M059J (cell line): ENCODE measurements at places on chromosomes 2 and 18.

DNA sequence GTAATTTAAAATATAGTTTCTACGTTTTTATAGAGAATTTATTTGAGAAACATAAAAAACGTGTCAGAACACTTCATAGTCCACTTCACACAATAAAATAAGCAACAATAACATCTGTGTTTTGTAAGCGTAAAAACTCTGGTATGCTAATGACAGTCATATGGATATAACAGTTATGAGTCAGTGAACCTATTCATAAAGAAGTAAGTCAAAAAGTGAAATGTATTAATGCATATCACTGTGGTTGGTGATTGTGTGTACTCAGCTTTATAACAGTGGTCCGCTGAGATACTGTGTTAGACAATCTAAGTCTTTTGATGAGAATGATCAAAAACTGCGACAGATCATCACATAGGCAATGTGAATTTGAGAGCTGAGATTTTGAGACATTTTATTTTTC, 153.2 kb downstream of the WDR7 start:
- DNase-seq: no peak

DNA sequence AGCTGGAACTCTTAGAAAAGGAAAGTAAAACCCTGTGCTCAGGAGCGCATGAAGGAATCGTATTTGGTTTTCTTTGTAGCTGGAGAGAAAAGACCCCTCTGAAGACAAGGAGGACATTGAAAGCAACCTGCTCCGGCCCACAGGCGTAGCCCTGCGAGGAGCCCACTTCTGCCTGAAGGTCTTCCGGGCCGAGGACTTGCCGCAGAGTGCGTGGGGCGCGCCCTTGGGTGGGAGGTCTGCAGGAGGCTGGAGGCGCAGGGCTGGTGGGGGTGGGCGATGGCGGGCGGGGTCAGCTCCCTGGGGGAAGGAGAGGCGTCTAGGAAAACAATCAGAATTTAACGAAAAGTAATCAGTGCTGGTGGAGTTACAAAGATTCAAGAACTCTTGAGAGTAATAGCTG, 72.8 kb downstream of the DYSF start:
- no peak for DNase-seq

- DNase-seq: no peak
Observed at GRCh38 chr2:119716284-119716672, 37.3 kb downstream of the TMEM177 start.

DNA sequence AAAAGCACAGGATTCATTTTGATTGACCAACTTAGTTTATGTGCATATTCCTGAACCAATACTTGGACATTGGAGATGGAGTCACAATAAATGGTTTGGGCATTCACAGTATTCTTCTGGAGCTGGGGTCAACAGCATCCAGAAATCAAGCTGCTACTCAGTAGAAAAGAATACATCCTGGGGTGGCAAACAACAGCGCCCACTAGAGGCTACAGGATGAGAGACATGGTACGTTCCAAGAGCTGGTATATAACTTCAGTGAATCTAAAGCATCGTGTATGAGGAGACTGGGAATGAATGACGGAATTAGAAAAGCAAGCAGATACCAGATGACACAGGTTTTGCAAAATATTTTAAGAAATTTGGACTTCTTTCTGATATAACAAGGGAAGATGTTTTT, 142.9 kb upstream of the FIGN start:
- DNase-seq: peak; percentile 28

- DNase-seq: peak; percentile 58
Observed at GRCh38 chr2:69685321-69686048, 41.9 kb upstream of the AAK1 start.

- no peak for DNase-seq
Observed at GRCh38 chr2:9416962-9417316, 6.4 kb downstream of the ITGB1BP1 start.

DNA sequence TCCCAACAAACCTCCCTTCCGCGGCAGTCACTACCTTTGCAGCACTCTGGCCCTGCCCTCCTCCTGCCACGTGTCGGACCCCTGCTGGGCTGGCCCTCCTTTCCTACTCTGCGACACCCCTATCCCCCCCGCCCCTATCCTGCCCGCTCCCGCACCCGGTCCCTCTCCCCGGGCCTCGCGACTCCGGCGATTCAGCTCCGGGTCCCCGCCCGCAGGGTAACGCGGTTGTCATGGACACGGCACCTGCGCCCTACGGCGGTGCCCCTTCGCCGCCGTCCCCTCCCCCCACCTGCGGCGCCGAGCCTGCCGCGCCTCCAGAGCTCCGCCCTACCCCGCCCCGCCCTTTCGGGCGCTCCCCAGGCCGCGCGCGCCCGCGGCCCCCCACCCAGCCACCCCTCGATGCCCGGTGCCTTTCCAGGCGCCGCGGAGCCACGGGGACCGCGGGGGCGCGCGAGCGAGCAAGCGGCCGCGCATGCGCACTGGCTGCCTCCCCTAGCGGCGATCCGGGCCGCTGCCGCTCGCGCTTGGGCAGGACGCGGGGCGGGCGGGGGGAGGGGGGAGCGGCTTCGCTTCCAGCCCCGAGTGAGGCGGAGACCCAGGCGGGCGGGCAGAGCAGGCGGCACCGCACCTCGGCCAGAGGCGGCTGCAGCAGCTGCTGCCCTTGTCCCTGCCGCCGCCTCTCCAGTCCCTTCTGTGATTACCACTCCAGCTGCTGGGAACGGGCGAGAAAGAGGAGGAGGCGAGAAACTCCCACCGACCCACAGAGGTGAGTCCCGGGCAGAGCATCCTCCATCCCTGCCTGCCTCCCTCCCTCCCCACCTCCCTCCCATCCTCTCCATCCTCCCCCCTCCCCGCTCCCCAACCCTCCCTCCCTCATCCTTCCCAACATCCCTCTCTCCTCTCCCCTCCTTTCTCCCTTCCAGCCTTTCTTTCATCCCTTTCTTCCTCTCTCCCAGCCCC, at the start of gene CTNNA2:
Gene CTNNA2, plus strand, starts transcription at position 610 of the 960 bp plus-strand sequence.
- peak; percentile 32 for DNase-seq

GRCh38 chr18:703213-703967, 9.0 kb downstream of the ENOSF1 start:
- peak; percentile 89 for DNase-seq

GRCh38 chr2:181234487-181234891, 222.7 kb upstream of the ITGA4 start:
- DNase-seq: no peak

DNA sequence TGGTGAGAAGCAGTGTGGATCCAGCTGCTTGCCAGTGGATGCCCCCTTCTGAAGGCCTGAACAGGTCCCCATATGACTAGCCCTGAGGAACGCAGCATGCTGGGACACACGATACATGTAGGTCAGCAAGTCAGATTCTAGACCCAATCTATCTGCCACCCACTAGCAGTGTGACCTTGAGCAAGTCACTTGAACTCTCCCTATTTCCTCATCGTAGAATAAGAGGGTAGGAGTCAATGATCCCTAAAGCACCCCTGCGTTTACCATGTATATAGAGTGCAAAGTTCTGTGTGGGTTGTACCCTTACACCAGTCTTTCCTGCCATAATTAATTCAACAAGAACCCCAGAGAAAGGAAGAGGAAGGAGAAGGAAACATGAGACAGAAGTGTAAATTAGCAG, 123.7 kb downstream of the GALNT14 start:
- no peak for DNase-seq

- peak; percentile 96 for DNase-seq
Observed at GRCh38 chr2:36650031-36650829, 46.3 kb upstream of the VIT start.

DNA sequence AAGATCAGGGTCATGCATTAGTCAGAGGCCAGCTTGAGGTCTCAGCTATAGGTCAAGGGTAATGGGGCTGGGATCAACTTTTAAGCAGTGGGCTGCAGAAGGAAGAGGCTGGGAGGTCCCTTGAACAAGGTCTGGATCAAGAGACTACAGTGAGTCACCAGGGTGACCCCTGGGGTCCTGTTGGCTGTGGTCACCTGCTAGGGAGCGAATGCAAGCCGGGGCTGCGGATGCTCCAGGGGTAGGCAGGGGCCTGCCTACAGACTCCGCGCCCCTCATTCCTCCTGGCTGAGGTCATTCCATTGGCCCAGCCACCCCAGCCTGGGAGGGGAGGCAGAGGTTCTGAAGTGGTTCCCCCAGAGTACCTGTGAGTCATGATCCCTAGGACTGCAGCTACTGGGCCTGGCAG, 110.4 kb downstream of the CYP26B1 start:
- peak; percentile 72 for DNase-seq

GRCh38 chr2:16226943-16227664, 286.8 kb downstream of the MYCN start:
- DNase-seq: no peak

- DNase-seq: peak; percentile 49
Observed at GRCh38 chr2:230160112-230160660, 59.6 kb downstream of the SP110 start.

- no peak for DNase-seq
Observed at GRCh38 chr18:41602034-41602433, 353.0 kb upstream of the PIK3C3 start.

GRCh38 chr2:120875431-120875830, 139.8 kb downstream of the GLI2 start:
- no peak for DNase-seq

DNA sequence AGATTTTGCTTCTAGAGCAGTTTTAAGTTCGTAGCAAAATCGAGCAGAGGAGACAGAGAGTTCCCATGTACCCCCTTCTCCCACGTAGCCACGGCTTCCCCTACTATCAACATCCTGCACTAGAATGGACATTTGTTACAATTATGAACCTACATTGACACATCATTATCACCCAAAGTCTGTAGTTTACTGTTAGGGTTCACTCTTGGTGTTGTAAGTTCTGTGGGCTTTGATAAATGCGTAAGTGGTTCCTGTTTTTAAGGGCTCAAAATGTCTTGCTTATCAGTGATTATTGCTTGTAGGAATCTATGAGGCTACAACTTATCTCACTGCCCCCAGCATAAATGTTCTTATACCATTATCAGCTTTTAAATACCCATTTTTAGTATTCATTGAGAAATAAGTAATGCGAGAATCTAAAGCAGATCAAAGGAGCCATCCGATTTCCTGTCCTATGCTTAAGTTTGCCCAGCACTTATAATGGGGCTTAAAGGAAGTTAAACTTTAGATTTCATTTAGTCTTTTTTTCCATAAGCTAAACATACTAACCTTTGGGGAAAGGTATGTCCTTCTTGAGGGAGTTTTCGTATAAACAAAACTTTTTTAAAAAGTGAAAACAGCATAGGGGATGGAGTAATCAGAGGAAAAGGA, 118.7 kb downstream of the HAUS1 start:
- no peak for DNase-seq

DNA sequence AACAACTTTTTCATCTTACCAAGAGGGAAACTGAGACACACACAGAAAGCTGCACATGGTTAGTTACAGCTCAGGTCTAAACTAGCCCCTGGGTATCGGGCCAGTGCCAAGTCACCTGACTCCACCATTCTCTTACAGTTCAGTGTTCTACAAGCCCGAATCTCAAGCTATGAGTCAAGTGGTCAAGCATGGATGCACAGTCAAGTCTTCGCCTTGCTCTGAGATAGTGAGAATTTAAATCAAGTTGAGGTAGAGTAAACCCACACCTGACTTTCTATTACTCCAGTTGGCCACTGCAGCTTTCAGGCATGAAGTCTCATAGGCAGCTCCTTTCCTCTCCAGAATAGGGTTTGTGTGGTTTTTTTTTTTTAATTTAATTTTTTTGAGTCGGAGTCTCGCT, 34.5 kb upstream of the ARL5A start:
- DNase-seq: no peak

DNA sequence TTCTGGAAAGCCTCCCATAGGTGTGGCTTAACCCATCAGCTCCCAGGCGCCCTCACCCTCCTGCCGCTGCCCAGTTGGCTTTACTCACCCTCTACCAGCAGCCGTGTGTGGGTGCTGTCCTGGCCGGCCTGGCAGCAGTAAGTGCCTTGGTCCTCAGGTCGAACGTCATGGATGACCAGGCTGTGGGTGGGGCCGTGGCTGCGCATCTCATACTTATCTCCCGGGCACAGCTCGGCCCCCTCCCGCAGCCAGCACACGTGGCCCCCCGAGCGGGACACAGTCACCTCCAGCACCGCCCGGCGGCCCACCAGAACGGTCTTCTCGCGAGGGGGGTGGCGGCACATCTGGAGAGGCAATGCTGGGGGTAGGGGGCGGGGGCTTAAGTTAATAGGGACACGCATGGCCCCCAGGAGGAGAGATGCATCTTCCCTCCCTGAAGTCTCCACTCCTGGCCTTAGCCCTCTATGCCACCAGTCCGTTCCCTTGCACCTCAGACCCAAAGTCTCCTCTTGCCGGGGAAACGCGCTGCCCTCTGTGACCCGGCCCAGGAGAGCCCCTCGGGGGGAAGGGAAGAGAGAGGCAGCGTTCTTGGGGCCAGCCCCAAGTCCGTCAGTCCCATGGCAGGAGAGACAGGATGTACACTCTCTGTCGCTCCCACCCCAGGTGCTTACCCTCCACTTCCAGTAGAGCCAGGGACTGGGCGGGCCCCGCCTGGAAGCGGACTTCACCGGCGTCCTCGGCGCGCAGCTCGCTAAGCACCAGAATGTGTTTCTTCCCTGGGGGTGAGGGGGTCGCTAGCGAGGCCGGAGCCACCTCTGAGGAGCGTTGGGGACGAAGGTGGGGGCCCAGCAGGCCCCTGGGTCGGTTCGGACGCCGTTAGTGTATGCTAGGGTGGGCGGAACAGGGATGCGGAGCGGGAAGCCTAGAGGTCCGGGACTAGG, 7.9 kb downstream of the TMEM198 start:
- DNase-seq: peak; percentile 22

GRCh38 chr18:840023-840408, 28.0 kb upstream of the YES1 start:
- DNase-seq: no peak

- no peak for DNase-seq
Observed at GRCh38 chr2:52861596-52861995, 906.0 kb upstream of the CHAC2 start.

DNA sequence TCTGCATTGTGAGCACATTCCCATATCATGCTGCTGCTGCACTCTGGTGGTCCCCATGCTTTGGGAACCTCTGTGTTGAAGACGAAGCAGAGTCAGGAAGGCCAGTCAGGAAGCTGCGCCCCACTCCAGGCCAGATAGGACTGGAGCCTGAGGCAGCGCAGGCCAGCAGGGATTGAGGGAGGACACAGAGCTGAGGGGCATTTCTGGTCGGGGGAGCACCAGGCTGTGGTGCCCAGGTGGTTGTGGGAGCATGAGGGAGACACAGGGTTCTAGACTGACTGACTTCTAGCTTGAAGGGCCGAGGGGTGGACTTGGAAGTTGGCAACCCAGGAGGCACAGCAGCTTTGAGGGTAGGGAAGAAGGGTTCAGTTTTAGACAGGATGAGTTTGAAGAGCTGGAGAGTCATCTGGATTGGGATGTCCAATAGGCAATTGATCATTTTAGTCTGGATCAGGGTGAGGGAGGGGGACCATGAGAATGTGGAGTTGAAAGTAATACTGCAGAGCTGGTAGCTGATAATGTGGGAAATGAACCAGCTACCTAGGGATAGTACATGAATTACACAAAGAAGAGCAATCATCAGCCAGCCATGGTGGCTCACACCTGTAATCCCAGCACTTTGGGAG, 1.4 kb upstream of the ACTG2 start:
- no peak for DNase-seq

GRCh38 chr18:46297621-46298020, 193.4 kb downstream of the HAUS1 start:
- peak; percentile 55 for DNase-seq

DNA sequence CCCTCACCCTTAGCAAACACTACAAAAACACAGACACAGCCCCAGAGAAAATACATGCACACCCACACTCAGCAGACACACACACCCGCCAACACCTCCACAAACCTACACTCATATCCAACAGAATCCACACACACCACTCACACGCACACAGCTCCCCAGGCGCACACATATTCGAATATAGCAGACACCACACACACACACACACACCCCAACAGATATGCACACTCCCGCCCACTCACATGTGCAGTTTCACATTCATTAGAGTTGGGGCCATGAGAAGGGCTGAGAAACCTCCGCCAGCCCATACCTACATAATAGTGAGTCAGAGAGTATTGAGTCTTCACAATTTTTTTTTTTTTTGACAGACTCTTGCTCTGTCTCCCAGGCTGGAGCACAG, 29.4 kb upstream of the NOTO start:
- no peak for DNase-seq
